ENCODE measurements at places on chromosomes 4 and X.

DNA sequence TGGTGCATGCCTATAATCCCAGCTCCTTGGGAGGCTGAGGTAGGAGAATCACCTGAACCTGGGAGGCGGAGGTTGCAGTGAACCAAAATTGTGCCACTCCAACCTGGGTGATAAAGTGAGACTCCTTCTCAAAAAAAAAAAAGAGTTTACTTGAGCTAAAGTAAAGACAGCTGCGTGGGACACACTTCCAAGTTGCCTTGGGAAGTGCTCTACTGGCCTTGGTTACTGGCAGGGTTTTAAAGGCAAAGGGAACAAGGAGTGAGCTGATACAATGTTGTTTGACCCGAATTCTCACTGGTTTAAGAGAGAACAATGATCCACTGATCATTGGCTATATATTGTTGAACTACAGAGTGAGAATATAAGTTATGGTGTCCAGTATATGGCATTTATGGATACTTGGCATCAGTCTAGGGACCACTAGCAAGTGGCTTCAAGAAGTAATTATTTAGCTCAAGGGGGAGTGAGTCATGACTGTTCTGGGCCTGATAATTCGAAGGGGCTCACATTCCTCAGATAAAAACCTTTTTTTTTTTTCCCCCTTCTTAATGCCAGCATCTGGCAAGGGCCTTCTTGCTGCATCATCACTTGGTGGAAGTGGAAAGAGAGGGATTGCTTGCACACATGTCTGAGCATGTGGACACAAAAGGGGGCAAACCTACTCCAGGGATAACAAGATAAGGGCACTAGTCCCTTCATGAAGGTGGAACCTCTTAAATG is 32.3 kb downstream of the GRK4 start:
- DNase-seq: no peak
- peaks cover 4% of the 10 kb centered on the region for H3K27me3 ChIP-seq
- H3K4me1 ChIP-seq: no peaks in the 10 kb centered on the region
- no peaks in the 10 kb centered on the region for H3K36me3 ChIP-seq

DNA sequence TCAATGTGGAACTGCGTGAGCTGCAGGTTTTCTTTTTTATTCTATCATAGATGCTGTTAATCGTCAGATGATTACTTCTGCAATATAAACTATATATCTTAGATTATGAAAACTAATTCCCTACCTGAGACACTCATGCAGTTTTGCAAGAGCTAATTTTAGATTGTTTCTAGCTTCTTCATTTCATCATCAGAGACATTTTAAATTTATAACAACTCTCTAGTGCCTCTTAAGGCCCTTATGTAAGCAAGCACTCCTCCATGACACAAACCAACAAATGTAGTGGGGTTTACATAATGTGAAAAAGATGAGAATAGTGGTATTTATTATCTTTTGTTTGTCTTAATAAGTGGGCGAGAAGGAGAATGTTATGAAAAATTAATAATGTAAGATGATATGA is 170.2 kb upstream of the ETNPPL start:
- no peak overlapping the region for H3K27ac ChIP-seq
- no peak overlapping the region for H3K4me3 ChIP-seq

DNA sequence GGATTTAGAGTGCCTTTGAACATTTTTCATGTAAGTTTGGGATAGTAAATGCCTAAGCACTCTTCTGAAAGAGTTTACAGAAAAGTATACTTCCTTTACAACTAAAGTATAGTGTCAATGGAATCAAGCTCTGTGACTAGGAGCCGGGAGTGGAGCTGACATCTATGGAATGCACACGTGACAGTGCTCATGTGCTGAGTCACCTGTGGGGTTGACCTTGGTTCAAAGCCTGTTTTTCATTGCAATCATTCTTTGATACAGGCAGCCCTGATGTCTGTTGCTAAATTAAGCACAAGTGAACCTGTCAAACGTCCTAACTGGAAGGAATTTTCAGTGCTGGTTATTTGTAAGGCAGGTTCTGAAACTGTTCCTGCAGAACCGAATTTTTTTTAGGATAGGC is 82.5 kb downstream of the GPAT3 start:
- H3K27me3 ChIP-seq: peaks cover 33% of the 10 kb centered on the region
- H3K4me3 ChIP-seq: no peak overlapping the region
- DNase-seq: no peak

DNA sequence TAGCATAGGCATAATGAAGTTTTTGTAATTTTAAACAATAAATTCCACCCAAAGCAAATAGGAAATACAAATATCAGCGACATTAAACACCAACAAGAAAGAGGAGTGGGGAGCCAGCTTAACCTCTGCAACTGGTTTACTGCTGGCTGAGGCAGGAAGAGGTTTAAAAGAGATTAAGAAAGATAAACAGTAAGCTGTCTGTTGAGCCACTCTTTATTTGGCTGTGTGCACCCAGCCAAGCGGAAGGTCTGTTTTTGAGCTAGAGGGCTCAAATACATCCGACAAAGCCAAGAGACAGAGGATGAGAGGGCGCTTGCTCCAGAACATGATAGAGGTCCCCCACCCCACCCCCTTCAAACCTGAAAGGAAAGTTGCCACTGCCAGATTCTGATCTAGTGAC is 191.4 kb downstream of the MGST2 start:
- peaks cover 3% of the 10 kb centered on the region for H3K27me3 ChIP-seq
- H3K4me3 ChIP-seq: no peak overlapping the region
- H3K27ac ChIP-seq: no peak overlapping the region
- H3K36me3 ChIP-seq: no peaks in the 10 kb centered on the region
- H3K4me1 ChIP-seq: peaks cover 25% of the 10 kb centered on the region

- H3K27me3 ChIP-seq: no peaks in the 10 kb centered on the region
- H3K27ac ChIP-seq: no peak overlapping the region
- H3K4me1 ChIP-seq: peaks cover 14% of the 10 kb centered on the region
- H3K4me3 ChIP-seq: no peak overlapping the region
These were observed 5.3 kb downstream of the DIAPH2 start for GRCh38 chrX:96689991-96690390.

DNA sequence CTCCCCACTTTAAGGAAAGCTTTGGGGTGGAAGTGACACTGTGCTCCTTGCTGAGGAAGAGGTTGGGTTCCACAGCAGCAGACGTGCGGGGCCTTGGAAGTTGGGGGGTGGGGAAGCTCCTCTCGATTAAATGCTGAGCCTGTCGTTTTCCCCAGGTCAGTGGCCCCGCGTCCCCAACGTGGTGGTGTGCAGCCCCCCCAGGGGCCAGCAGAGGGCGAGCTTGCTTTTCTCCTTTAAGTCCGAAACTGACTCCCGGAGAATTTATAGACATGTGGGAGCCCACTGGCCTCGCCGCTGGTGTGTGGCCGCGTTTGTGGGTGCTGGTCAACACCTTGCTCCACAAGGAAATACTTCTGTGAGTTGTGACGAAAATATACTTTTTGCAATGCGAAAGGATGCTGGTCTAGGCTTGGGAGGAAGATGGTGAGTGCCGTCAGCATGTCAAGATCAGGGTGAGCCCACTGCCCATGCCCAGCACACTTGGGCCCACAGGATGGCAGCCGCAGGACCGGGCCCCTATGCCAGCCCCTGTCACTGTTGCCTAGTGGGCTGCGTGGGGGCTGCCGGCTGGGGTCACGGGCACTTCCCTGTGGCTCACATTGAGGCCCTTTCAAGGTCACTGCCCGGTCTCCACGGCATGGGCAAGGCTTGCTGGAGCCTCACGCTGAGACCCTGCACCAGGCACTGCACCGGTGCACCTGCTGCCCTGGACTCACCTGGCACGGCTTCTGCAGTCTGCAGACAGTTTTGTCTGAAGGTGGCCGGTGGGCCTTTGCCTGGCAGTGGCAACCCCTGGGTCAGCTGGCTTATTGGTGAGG is 9.4 kb downstream of the UVSSA start:
- H3K27me3 ChIP-seq: no peaks in the 10 kb centered on the region
- peaks cover 6% of the 10 kb centered on the region for H3K4me1 ChIP-seq
- H3K4me3 ChIP-seq: no peak overlapping the region
- H3K36me3 ChIP-seq: peaks cover 2% of the 10 kb centered on the region

GRCh38 chrX:53005327-53005726 is 43.3 kb upstream of the GPR173 start:
- peaks cover 4% of the 10 kb centered on the region for H3K27me3 ChIP-seq
- DNase-seq: no peak
- H3K4me1 ChIP-seq: peaks cover 21% of the 10 kb centered on the region
- no peak overlapping the region for H3K27ac ChIP-seq
- no peaks in the 10 kb centered on the region for H3K36me3 ChIP-seq

- H3K4me1 ChIP-seq: no peaks in the 10 kb centered on the region
- no peak overlapping the region for H3K27ac ChIP-seq
- peaks cover 7% of the 10 kb centered on the region for H3K27me3 ChIP-seq
- no peak overlapping the region for H3K4me3 ChIP-seq
- no peaks in the 10 kb centered on the region for H3K36me3 ChIP-seq
These were observed 86.2 kb downstream of the ABLIM2 start for GRCh38 chr4:8072235-8072968.

DNA sequence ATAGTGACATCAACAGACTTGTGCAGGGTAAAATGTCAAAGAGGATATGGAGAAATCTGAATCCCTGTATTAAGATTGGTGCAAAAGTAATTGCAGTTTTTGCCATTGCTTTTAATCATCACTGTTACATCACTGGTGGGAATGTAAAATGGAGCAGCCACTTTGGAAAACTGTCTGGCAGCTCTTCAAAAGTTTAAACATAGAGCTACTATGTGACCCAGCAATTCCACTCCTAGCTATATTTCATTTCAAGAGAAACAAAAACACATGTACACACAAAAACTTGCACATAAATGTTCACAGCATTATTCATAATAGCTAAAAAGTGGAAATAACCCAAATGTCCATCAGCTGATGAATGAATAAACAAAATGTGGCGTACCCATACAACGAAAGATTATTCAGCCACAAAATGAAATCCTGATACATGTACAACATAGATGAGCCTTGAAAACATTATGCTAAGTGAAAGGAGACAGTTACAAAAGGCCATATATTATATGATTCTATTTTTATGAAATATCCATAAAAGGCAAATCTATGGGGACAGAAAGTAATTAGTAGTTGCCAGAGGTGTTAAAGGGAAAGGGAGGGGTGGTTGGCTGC is 106.4 kb downstream of the AMELX start:
- H3K27ac ChIP-seq: no peak overlapping the region
- no peak for DNase-seq
- H3K27me3 ChIP-seq: no peaks in the 10 kb centered on the region
- no peak overlapping the region for H3K4me3 ChIP-seq
- no peaks in the 10 kb centered on the region for H3K36me3 ChIP-seq

- peaks cover 7% of the 10 kb centered on the region for H3K36me3 ChIP-seq
- peak overlapping the region; percentile 68 for H3K27ac ChIP-seq
- H3K4me1 ChIP-seq: peaks cover 36% of the 10 kb centered on the region
- peaks cover 89% of the 10 kb centered on the region for H3K27me3 ChIP-seq
- no peak for DNase-seq
These were observed 15.5 kb downstream of the NKX3-2 start for GRCh38 chr4:13528821-13529127.

DNA sequence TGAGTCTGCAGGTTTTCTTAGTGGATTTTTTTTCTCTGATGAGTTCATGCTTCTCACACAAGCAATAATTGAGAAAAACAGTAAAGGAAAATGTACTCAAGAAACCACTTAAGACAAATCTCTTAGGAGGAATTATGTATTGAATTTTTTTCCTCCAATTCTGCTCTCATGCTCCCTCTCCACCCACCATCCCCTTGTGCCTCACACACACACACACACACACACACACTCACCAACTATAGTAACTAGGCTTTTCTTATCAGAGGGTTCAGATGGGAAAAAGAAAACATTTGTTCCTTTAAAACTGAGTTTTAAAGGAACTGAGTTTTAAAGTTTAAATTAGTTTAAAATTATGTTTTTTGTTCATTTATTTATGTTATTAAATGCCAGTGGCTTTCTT is 47.0 kb upstream of the ANXA10 start:
- no peak overlapping the region for H3K4me3 ChIP-seq
- no peaks in the 10 kb centered on the region for H3K27me3 ChIP-seq
- DNase-seq: no peak
- no peak overlapping the region for H3K27ac ChIP-seq
- H3K36me3 ChIP-seq: no peaks in the 10 kb centered on the region

DNA sequence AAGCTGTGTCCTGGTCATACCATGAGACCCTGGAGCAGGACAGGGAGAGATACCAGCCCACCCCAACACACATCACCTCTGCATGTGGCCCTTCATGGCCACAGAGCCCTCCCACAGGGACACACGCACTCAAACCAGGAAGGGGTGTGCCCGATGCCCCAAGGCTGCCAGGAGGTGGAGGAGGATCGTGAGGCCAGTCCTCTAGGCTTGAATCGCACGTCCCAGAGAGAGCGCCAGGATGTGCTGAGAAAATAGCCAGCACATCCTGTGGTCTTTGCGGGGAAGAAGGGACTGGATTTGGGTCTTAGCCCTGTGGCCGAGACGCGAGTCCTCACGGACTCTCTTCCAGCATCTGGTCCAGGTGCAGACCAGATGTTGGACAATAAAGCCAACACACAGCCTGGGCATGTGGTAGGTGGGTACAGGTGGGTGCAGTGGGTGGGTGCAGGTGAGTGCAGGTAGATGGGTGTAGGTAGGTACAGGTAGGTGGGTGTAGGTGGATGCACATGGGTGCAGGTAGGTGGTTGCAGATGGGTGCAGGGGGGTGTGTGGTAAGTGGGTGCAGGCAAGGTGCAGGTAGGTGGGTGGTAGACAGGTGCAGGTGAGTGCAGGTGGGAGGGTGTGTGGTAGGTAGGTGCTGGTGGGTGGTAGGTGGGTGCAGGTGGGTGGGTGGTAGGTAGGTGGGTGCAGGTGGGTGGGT is 94.3 kb upstream of the AFAP1 start:
- H3K27ac ChIP-seq: no peak overlapping the region
- H3K4me3 ChIP-seq: no peak overlapping the region
- peaks cover 8% of the 10 kb centered on the region for H3K4me1 ChIP-seq
- no peaks in the 10 kb centered on the region for H3K36me3 ChIP-seq
- DNase-seq: no peak

DNA sequence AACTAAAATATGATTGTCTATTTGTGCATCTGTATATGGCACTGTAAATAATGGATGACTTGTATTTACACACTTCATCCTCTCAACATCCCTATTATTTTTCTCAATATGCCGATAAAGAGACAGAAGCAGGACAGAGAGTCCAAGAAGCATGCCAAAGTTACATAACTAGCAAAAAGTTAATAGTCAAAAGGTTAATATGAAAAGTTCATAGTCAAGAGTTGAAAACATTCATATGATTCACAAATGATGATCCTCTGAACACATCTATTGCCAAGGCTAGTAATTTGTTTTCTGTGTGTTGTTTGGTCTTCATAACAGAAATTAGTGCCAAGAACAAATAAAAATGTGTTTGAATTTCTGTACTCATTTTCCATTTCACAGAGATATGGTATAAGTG is 231.0 kb downstream of the ADAMTS3 start:
- no peaks in the 10 kb centered on the region for H3K36me3 ChIP-seq
- no peak overlapping the region for H3K27ac ChIP-seq
- no peaks in the 10 kb centered on the region for H3K4me1 ChIP-seq
- no peak overlapping the region for H3K4me3 ChIP-seq
- peaks cover 1% of the 10 kb centered on the region for H3K27me3 ChIP-seq

DNA sequence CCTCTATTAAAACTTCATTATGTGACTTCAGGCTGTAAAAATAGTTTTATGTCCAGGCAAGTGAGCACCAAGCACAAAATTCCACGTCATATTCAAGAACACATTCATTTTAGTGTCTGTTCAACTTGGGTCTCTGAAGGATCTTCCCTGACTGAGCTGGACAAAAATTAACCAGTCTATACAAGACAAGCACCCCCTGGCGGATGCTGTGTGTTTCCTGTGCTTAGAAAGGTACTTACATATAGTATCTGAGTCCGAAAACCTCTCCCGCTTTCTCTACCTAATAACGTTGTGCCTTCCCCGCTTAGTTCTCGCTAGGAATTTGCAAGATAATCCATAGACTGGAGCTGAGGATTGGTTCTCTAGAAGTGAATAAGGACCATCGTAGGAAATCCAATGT is 2214.5 kb upstream of the TENM3 start:
- no peak overlapping the region for H3K27ac ChIP-seq
- H3K27me3 ChIP-seq: no peaks in the 10 kb centered on the region
- no peaks in the 10 kb centered on the region for H3K36me3 ChIP-seq
- H3K4me1 ChIP-seq: no peaks in the 10 kb centered on the region
- H3K4me3 ChIP-seq: no peak overlapping the region
- no peak for DNase-seq

All from activated naive CD8-positive, alpha-beta T cell treated with anti-CD3 and anti-CD28 coated beads, Interleukin-2, amount 50 U/mL, for 24 hours (primary cell).